ENCODE measurements at places on chromosomes 1 and 21. TPM values are rescaled to one million over a fixed set of nuclear protein-coding genes. Genes with fewer than 3 reads are reported as not detected.

RBP7 gene
- total RNA-seq = not detected

PEAR1 gene
- total RNA-seq = 23.2 TPM

KPRP gene
- total RNA-seq = not detected

CSDE1 gene
- 840 TPM for total RNA-seq

AQP10 gene
- total RNA-seq = not detected

TEX38 gene
- total RNA-seq = not detected

HENMT1 gene
- total RNA-seq = 1.8 TPM

NBPF3 gene
- 10.4 TPM for total RNA-seq

NOS1AP gene
- 0.66 TPM for total RNA-seq

FHAD1 gene
- total RNA-seq = 0.56 TPM

GPR3 gene
- total RNA-seq = 0.09 TPM

NKAIN1 gene
- under 0.01 TPM for total RNA-seq

AADACL3 gene
- total RNA-seq = not detected

TMEM50B gene
- total RNA-seq = 16.7 TPM

WDTC1 gene
- total RNA-seq = 15.8 TPM

IL22RA1 gene
- total RNA-seq = under 0.01 TPM

OR6F1 gene
- total RNA-seq = not detected

RGS13 gene
- total RNA-seq = not detected

DPH2 gene
- total RNA-seq = 21.0 TPM

Data from endothelial cell of coronary artery (primary cell).